ENCODE measurements at places on chromosomes 12 and 14. TPM values are rescaled to one million over a fixed set of nuclear protein-coding genes. Genes with fewer than 3 reads are reported as not detected.

The TAC3 gene
- not detected for total RNA-seq

The BMAL2 gene
- 9.0 TPM for total RNA-seq

The INSM2 gene
- not detected for total RNA-seq

The PLEKHD1 gene
- 0.05 TPM for total RNA-seq

The NINJ2 gene
- total RNA-seq = 0.72 TPM

The TMEM52B gene
- total RNA-seq = 0.04 TPM

The PLA2G1B gene
- total RNA-seq = not detected

The KRT7 gene
- total RNA-seq = 37.9 TPM

The SLC2A3 gene
- 22.3 TPM for total RNA-seq

The LRRIQ1 gene
- 0.45 TPM for total RNA-seq

The PRIMA1 gene
- total RNA-seq = not detected

The PIWIL1 gene
- not detected for total RNA-seq

The MFAP5 gene
- not detected for total RNA-seq

The PPFIA2 gene
- 3.2 TPM for total RNA-seq

The TRMT61A gene
- 24.2 TPM for total RNA-seq

The KCNA1 gene
- total RNA-seq = not detected

The YBX3 gene
- 167 TPM for total RNA-seq

The FOXN4 gene
- total RNA-seq = not detected

The REC8 gene
- total RNA-seq = 1.2 TPM

The GALNT16 gene
- total RNA-seq = 0.08 TPM

The CMTM5 gene
- 0.98 TPM for total RNA-seq

The CIROP gene
- not detected for total RNA-seq

The RPL10L gene
- not detected for total RNA-seq

The KLHL33 gene
- total RNA-seq = 0.05 TPM

The PLBD1 gene
- not detected for total RNA-seq

The AMN gene
- not detected for total RNA-seq

The PZP gene
- not detected for total RNA-seq

The NKX2-1 gene
- 0.11 TPM for total RNA-seq

The MAP1LC3B2 gene
- 0.26 TPM for total RNA-seq

The HPD gene
- not detected for total RNA-seq

The TAS2R20 gene
- 0.91 TPM for total RNA-seq

The SLC25A21 gene
- 0.82 TPM for total RNA-seq

The KRT83 gene
- 0.08 TPM for total RNA-seq

The NT5DC3 gene
- 16.4 TPM for total RNA-seq

The OVCH1 gene
- not detected for total RNA-seq

The GPR65 gene
- not detected for total RNA-seq

The RHEBL1 gene
- total RNA-seq = 9.5 TPM

The C12orf50 gene
- total RNA-seq = not detected

The NXPH4 gene
- total RNA-seq = 5.1 TPM

The ANO2 gene
- total RNA-seq = 0.21 TPM

The GLIPR1 gene
- total RNA-seq = 5.0 TPM

The PTHLH gene
- total RNA-seq = 21.7 TPM

The RNU4-1 gene
- total RNA-seq = under 0.01 TPM

The SNAPC1 gene
- 42.6 TPM for total RNA-seq

The LRP1-AS gene
- total RNA-seq = not detected

The SAV1 gene
- 34.7 TPM for total RNA-seq

Data from A375 (cell line).